Stimulated activated CD8-positive, alpha-beta memory T cell treated with anti-CD3 and anti-CD28 coated beads, Interleukin-15, amount 100 ng/mL, for 24 hours (primary cell): ENCODE measurements at places on chromosomes 7 and 10.

DNA sequence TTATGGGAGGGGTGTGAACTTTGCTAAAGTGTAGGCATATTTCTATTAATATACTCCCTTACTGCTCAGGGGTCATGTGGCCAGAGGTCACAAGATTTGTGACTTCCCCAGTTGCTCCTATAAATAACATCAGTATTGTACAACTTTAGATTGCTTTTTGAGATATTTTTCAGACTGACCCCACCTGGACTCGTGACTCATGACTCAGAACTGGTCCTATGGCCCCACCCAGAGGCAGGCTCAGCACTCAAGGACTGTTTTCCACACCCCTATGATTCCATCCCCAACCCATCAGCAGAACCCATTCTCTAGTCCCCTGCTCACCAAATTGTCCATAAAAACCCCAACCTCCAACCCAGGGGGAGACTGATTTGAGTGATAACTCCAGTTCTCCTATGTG, 2.7 kb upstream of the CUL2 start:
- no peak for DNase-seq

DNA sequence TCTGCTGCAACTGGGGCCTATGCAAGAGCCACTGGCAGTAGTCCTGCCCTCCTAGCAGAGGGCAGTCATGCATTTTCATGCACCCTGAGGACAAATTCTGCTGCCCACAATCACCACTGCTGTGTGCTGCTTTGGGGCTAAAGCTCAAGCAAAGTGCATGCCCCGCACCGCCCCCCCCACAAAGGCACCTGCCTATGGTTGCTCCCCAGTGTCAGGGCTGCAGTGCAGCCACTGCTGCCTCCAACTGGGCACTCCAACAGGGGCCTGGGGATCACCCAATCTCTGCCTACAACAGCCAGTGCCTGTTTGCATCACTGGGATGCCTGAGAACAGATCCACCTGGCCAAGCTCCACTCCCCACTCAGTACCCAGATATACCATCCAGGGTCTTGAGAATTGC, 417.0 kb downstream of the HTR7 start:
- no peak for DNase-seq

DNA sequence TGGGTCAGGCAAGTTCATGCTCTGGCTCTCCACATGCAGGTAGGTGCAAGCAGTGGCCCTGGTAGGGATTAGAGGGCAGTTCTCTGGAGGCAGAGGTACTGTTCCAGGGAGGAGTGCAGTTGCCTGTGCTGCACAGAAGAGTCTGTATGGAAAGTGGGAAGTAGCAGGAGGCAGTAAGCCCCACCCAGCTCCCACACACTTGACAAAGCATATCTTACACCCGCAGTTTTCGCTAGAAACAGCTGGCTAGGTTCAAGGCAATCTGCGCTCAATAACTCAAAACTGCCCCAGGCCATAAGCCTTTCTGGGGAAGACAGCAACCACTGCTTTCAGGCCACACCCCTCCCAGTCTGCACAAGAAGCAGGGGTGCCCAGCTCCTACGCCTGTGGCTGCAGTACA, 33.1 kb upstream of the ARMC3 start:
- DNase-seq = no peak

GRCh38 chr10:23094786-23095403, 484 bp upstream of the MSRB2 start:
- DNase-seq = no peak

GRCh38 chr7:77157446-77157845, 35.0 kb downstream of the CCDC146 start:
- DNase-seq = no peak

DNA sequence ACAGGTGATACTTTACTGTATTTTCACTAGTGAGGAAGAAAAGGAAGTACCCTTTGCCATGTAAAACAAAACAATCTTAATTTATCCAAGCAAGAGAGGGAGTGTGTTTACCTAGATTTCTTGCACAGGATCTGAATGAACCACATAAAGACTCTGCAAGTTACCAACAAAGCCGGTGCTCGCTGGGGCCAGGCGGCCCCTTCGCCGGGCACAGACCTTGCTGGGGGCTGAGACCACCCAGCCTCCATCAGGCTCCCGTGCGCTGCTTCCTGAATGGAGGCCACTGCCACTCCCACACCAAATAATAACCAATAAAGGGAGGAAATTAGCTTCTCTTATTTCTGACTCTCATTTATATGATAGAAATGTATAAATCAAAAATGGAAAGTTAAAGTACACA, 625.0 kb upstream of the ADARB2 start:
- DNase-seq = no peak
